Hematopoietic multipotent progenitor cell (in vitro differentiated cells): ENCODE measurements at places on chromosomes 5 and 9.

GRCh38 chr5:42760426-42760825, 3.8 kb downstream of the CCDC152 start:
- DNase-seq, result no peak

DNA sequence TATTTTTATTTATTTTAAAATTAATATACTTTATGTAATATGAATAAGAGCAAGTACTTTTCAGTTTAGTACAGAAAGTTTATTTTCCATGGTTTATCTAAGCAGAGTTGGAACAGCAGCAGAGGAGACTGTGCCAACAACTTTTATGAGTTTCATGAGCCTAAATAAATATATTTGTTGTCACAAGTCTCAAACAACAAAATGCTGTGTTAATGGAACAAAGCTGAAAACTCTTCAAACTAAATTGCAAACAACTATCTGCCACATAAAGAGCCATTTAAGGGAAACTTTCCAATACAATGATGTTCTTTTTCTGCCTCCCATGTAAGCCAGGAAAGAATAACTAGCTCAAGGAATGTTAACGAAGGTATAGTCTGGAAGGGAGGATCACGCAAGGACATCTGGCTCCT, 96.1 kb downstream of the FBN2 start:
- no peak for DNase-seq

DNA sequence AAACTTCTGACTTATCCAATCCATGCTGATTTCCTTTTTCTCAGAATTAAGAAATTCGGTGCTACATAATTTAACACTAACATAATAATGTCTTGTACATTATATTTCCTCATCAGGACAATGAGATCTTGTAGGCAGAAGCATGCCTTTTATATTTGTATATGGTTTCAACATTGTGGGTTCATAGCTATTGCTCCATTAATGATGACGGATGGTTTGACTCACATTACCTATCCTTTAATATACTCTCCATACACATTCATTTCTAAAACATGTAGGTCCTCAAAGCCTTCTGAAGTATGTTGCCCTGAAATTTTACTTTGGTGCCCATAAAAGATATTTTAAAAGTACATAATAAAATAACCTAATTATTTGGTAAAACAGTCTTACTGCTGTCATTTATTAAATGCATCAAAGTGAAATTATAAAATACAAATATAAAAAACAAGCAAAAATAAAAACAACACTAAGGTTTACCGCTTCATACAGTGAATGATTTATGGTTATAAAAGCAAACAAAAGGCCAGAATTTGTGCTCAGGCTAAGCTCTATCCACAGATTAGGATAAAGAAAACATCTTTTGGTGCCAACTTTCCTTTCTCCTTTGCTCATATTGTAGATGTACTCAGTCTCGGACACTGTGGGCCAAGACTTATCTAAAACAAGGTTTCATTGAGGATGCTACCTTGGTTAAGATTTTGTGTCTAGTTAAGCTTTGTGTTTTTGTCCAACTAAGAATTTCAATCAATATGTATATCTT, 61.2 kb upstream of the GCNT4 start:
- no peak for DNase-seq

GRCh38 chr9:21095561-21095960, 17.8 kb upstream of the IFNB1 start:
- no peak for DNase-seq

DNA sequence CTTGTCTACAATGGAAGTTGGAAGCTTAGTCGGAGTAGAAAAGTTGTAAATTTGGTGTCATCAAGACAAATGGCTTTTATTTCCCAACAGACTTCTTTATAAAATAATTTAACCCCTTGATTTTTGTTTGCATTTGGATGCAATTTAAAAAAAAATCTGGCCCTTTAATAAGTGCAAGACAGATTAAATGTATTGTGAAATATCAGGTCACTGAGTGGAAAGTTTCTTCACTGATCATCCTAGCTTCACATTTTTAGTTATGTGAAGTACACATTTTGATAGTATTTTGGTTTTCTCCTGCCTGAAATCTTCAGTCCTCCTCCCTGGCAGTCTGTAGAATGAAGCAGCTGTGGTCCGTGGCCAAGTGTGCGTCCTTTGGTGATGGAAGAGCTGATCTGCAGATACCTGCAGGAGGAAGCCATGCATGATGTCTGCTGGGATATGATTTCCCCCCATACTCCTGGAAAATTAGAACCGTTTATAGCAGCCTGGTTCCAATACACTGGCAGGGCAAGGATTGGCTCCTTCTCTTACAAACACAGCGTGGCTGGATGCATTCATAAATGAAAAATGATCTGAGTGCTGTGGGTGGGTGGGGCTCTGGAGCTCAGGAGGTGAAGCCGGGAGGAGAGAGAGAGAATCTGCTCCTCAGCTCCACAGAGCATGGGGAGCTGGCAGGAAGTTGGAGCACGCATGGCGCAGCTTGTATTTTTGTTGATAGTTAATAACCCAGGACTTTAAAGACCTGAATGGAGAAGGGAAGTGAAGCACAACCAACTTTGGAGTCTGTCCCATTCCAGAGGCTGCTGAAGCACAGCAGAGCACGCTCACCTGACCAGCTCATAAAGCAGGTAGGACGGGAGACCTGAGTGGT, 238.4 kb downstream of the GOLPH3 start:
- DNase-seq, result no peak

- no peak for DNase-seq
Measured at GRCh38 chr5:118963169-118963568, 25.2 kb downstream of the DTWD2 start.

- no peak for DNase-seq
Measured at GRCh38 chr9:106324053-106324585, 538.8 kb upstream of the ZNF462 start.

- DNase-seq, result no peak
Measured at GRCh38 chr5:41835645-41836044, 34.6 kb downstream of the OXCT1 start.

- no peak for DNase-seq
Measured at GRCh38 chr5:126998895-126999570, 31.3 kb downstream of the MARCHF3 start.

- no peak for DNase-seq
Measured at GRCh38 chr5:132019857-132020555, 8.5 kb upstream of the ACSL6 start.

- DNase-seq, result no peak
Measured at GRCh38 chr5:40689438-40689837, 9.7 kb downstream of the PTGER4 start.

DNA sequence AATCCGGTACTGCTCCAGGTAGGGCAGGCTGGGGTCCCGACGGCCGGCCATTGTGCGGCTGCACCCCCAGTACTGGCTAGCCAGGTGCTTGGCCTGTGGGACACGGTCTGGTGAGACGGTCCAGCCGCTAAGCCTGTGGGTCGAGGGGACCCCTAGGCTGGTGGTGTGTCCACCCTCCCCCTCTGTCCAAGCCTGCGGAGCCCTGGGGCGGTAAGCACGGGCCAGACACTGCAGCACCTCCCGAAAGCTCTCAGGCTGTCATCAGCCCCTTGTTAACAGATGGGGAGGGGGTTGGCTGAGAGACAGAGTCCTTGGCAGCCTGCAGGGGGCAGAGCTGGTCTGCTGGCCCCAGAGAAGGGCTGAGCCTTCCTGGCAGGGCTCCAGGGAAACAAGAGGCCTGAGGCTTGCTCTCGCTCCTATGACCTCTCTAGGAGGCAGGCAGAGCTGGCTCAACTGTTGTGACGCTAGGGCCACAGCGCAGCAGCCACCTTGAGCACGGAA, 11.8 kb upstream of the MRNIP start:
- DNase-seq, result no peak

DNA sequence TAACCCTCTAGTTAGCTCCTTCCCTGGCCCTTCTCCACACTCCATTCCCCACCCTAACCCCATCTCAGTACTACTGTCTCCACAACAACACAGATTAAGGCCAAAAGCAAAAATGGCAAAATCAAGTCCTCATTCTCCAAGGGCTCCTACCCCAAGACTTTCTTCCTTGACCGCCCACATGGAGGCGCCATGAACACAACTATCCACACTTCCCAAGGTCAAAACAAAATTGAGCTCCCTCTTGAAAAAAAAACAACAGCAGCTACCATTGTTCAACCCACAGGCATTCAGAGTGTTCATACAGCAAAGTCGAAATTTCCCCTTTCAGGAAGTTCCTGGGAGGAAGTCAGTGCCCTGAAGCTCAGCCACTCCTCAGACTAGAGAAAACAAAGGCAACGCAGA, 54.4 kb downstream of the GNAQ start:
- peak; percentile 71 for DNase-seq

- no peak for DNase-seq
Measured at GRCh38 chr5:71573591-71573990, 13.5 kb upstream of the MCCC2 start.

DNA sequence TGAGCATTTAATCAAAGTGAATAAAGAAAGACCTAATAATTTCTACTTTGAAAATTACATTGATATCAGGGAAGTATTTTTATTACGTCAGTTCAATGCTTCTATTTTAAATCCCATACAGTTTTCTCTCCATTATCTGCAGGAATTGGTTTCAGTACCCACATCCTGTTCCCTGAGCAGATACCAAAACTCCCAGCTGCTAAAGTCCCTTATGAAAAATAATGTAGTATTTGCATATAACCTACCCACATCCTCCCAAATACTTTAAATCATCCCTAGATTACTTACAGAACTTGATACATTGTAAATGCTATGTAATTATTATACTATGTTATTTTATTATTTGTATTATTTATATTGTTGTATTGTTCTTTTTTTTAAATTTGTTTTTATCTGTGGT, 125.4 kb upstream of the MINAR2 start:
- DNase-seq, result no peak

- no peak for DNase-seq
Measured at GRCh38 chr9:29129763-29130162, 1556.5 kb upstream of the C9orf72 start.

GRCh38 chr9:92001244-92001643, 51.2 kb upstream of the ROR2 start:
- DNase-seq, result no peak

- DNase-seq, result no peak
Measured at GRCh38 chr5:65418661-65419060, 63.1 kb downstream of the ADAMTS6 start.

DNA sequence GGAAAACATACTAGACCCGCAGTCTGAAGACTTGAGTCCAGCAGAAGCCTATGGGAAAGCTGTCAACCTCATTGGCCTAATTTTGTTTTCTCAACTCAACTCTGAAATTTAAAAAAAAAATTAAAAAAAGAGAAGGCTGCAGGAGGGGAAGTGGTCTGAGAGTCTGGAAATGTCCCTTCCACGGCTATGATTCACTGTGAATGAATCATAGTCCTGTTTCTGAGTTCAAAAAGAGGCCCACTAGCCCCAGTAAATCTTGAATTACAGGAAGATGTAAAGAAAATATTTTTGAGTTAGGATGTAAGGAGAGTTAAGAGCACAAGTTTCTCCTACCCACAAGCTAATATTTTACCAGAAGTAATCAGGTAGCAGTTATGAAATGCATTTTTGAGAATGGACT, 565.5 kb upstream of the DMAC1 start:
- DNase-seq, result peak; percentile 35

- DNase-seq, result peak; percentile 29
Measured at GRCh38 chr5:127290019-127290945, at the start of gene MEGF10. MEGF10 (plus strand) TSS chr5:127290796; CDS start chr5:127331309, 40,513 bp downstream.
